ENCODE measurements at places on chromosomes 2 and 18.

DNA sequence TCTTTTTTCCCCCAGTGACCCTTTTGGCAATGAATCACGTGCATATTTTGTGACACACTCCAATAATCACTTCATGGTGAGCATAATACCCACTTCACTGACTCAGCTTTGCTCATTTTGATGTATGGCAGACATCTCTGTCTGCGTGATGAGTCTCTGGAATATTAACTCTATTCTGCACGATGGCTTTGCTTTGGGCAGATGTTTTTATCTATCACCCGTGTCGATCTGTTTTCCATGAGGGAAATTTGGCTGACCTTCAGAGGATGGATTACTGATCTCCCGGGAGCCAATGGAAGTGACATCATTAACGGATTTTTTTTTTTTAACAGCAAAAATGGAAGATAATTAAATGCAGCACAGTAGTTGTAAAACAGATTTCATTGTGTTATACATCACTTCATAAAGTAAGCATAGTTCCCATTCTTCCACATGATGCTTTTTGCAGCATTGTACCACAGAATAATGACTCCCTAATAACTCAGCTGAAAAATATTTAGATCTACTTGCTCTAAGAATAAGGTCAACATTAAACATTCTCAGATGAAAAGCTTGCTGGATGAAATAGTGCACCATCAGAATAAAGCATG is 29.8 kb downstream of the CDC42EP3 start:
- no peak for DNase-seq

- no peak for DNase-seq
Observed at GRCh38 chr2:124663645-124663997, 638.5 kb downstream of the CNTNAP5 start.

GRCh38 chr18:48723837-48724236 is 185.0 kb downstream of the CTIF start:
- no peak for DNase-seq

GRCh38 chr2:45776160-45776955 is 124.9 kb downstream of the PRKCE start:
- DNase-seq = no peak

DNA sequence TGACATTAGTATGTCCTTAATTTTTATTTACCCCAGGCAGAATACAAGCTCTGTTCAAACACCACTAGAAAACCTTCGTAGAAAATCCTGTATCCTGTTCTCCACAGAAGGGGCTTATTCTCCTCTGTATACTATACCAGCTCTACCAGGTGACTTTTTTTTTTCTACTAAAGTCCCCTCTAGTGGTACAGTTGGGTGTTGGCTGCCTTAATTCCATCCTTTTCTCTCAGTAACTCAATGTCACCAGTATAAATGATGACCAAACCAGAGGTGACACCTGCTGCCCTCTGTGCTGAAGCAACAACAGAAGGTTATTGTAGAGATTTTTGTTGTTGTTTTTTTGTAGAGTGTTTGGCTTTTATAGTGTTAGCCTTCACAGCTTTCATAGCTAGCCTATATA is 1322.0 kb downstream of the LRP1B start:
- no peak for DNase-seq

GRCh38 chr2:136381722-136382633 is 264.0 kb upstream of the CXCR4 start:
- peak; percentile 18 for DNase-seq

GRCh38 chr2:109210431-109211200 is 81.6 kb downstream of the SH3RF3 start:
- DNase-seq = no peak

GRCh38 chr2:57728691-57729090 is 317.9 kb upstream of the VRK2 start:
- DNase-seq = no peak

- DNase-seq = no peak
Observed at GRCh38 chr2:120108749-120109148, 95.9 kb downstream of the EPB41L5 start.

DNA sequence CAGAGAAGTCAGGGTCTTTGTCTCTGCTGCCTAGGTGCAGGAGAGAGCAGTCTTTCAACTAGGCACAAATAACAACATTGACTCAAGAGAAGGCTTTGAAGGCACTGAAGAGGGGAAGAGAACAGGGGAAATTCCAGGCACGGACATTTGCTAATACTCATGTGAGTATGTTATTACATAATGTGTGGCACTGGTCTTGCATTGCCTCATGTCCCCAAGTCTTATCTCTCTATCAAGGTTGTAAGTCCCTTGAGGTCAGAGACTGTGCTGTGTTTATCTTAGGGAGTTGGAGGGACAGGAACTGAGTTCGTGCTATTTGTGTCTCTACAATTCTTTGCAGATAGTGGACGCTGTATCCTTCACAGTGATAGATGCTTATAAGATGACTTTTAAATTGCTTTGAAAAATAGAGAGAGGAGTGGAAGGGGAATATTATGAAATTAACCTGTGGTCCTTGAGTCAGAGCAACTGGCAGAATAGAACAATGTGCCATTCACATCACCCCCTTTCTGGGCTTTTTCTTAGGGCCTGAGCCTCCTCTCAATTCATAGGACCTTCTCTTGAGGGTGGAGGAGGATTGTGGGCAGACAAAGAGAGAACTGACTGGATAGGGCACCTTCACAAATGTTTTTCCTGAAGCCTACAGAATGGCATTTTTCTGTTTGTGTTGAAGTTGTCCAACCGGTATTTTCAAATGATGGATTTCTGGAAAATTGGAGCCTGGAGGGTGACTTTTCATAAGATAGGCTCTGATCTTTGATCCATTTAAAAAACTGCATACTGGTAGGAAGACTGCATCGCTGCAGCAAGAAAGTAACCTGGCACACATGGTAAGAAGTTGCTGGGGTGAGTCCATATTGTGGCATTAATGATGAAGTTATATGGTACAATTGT is 96.6 kb upstream of the CXCR4 start:
- no peak for DNase-seq

DNA sequence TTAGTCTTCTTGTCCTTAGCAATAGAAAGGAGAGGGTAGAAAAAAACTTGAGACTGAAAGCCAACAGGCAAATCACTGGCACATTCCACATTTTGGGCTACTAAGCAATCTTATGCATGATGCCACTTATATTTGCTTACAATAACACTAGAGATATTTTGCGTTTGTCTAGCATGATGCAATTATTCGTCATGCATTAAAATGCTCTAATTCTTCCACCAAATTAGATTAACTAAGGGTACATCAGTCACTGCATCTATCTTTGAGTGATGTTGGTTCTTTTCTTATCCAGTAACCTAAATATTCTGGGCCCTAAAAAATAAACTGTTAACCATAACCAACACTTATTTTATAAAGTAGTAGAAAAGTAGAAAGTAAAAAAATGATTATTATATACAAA is 1311.7 kb upstream of the CDH2 start:
- no peak for DNase-seq

- DNase-seq = no peak
Observed at GRCh38 chr2:239803766-239804115, 221.4 kb downstream of the NDUFA10 start.

- no peak for DNase-seq
Observed at GRCh38 chr2:53848062-53848461, 11.7 kb downstream of the GPR75 start.

DNA sequence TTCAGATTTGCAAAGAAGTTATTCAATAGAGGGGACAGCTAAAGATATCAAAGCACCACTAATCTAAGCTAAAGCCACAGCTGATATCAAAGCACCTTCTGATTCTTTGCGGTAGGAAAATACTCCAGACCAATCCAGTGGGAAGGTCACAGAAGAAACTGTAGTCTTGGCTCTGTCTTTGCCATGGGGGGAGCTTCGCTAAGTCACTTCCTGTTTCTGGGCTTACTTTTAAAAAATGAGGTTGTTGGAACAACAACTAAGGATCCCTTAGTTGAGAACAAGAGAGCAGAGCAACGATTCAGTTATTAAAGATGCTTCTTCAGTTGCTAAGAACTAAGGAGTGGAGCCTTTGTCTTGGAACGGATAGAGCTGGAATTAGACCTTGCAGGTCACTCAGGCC is 12.2 kb downstream of the LPIN1 start:
- no peak for DNase-seq

DNA sequence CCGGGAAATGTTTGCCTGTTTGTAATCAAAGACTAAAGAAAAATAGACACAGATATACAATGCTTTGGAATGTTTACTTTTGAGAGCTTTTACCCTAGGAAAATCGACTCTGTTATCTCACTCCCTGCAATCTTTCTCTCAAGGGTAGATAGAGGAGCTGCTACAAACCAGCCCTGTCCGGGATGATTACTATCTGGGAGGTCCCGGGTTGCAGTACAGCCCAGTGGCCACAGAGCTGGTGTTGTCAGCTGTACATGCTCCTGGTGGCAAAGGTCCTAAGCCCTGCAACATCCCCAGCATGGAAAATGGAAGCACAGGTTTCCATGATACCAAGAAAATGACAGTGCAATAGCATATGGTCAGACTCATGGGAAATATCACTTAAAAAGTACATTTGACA is 570.5 kb upstream of the SOX11 start:
- no peak for DNase-seq

DNA sequence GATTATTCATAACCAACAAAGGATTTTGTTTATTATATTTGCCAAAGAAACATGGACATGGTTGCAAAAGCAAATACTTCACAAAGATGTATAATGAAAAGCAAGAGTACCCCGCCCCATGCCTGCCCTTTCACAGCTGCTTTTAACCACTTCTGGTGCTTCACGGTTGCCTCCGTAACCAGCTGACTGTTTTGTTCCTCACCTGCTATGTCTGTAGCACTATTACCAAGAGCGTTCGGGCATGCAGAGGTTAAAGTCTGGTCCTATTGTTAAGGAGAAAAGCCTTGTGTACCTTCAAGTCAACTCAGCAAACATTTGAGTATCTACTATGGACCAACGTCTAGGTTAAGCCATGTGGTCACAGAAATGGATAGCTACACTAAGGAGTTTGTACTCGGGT is 115.2 kb upstream of the FOSL2 start:
- no peak for DNase-seq

GRCh38 chr2:200814917-200815316 is 3.2 kb downstream of the BZW1 start:
- no peak for DNase-seq

- DNase-seq = no peak
Observed at GRCh38 chr2:46308629-46309028, 11.4 kb downstream of the EPAS1 start.

DNA sequence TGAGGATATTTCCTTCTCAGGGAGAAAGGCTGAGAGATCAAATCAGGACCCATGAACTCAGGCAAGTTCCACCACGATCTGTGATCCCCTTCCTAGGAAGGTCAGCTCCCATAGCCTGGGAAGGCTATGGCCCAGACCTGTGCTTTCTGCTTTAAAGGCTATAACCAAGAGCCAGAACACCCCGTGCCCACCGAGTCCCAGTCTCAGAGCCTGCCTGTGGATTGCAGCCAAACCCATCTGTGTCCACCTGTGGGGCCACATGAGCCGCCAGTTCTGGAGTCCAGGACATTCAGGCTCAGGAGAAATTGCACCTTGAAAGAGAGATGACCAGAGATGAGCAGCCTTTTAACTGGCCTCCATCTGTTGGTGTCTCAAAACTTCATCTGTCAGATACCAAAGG is 46.9 kb downstream of the MAL start:
- no peak for DNase-seq

DNA sequence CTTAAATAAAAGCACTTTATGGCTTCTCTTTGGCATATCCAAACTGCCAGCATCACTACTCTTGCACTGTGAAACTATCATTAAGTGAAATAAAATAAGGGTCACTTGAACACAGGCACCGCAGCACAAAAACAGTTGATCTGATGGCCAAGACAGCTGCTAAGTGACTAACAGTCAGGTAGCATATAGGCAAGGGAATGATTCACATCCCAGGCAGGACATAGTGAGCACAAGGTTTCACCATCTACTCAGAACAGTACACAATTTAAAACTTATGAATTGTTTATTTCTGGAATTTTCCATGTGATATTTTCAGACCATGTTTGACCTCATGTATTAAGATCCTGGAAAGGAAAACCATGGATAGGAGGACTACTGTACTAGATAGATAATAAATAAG is 214.2 kb downstream of the MREG start:
- no peak for DNase-seq

DNA sequence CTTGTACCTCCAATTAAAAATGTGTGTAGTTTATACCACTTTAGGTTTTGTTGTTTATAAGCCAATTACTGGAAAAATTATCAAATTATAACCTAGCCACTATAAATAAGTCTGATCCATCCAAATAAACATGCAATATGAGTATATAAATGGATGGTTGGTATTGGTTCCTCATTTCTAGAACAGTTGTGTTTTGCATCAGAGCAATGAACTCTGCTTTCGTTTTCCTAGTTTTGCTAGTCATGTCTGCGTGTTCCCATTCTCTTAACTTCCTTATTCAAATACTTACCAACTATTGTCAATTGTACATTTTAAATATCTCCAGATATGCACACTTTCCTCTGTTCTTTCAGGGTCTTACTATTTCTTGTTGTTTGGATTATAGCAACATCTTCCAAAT is 641.7 kb downstream of the NR4A2 start:
- no peak for DNase-seq

DNA sequence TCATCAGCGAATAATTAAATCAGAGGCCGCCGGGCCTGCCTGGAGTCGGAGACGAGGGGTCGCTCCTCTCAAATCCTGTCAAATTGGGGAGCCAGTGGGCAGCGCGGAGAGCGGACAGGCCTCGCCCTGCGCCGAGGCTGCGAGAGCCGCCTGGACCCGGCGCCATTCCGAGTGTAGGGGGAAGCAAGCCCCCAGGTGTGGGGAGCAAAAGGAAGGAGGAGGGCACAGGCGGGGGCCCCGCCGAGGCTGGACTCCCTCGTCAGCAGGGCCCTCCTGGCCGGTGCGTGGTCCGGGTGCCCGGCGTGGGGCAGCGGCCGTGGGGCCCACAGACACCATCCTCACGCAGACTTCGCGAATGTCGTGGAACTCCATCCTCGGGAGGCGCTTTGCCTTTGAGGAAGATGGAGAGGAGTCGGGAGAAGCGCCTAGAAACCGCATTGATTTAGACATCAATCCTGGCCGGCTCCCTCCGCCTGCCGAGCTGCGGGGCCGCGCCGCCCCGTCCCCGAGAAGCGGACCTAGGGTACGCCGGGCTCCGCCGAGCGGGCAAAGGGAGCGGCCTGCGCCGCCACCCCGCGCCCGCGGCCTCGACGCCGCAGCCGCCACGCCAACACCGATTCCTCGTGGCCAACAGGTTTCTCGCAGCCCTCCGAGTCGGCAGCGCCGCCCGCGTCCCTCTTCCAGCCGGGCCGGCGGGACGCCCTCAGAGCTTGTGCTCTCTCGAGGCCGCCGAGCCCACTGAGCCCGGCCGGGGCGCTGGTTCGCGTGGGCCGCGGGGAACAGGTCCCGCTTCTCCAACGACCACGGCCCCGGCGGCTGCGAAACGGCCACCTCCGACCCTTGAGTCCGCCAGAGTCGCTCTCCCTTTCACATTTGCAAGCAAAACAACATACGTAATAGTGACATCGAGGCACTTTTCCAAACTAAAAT is 6.7 kb upstream of the ONECUT2 start:
- no peak for DNase-seq

DNA sequence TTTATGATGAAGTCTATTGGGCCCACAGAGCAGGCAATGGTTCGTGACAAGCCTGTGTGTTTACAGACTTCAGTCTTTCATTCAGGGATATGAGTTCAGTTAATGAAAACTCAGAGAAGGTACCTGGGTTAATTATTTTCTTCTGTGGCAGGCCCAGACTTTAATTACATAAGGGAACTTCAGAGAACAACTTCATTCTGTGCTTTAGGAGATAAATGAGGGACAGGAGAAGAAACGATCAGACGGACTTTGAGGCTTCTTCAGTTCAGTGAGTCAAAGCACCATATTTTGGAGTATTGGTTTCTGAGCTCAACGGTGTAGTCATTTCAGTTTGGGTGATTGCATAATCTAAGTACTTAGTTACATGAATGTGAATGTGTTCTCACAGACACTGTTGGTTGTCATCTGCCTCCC is 203.0 kb upstream of the KCNJ3 start:
- DNase-seq = no peak

- DNase-seq = no peak
Observed at GRCh38 chr2:156447761-156448160, 11.6 kb downstream of the GPD2 start.

Data from stimulated activated CD4-positive, alpha-beta T cell treated with anti-CD3 and anti-CD28 coated beads, Interleukin-1b, Interleukin-23, amount 100 ng/mL, for 4 hours (primary cell).